Caco-2 (cell line): ENCODE measurements at places on chromosomes 16 and 17. TPM values are rescaled to one million over a fixed set of nuclear protein-coding genes. Genes with fewer than 3 reads are reported as not detected.

GRCh38 chr16:3007957-3008689 lies 4.6 kb upstream of the CLDN9 start:
- peak; percentile 88 for DNase-seq

GRCh38 chr16:74626741-74627416 lies 20.0 kb upstream of the GLG1 start:
- DNase-seq = no peak

DNA sequence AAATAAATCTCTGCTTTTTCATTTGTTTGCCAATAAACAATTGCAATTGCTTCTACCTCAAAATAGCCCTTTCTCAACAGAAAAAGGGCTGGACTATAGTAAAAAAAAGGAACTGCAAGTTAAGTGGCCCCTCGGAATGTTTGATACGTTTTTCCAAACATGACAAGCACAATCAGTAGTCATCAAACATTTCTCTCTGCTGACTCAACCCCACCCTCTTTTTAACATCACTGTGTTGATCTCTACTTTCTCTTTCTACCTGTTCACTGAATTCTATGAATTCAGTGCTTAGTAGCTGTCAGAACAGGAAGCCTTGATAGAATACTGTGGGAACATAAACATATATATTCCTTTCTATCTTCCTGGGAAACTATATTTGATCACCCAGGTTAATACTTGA lies 116.5 kb upstream of the AXIN2 start:
- no peak for DNase-seq

DNA sequence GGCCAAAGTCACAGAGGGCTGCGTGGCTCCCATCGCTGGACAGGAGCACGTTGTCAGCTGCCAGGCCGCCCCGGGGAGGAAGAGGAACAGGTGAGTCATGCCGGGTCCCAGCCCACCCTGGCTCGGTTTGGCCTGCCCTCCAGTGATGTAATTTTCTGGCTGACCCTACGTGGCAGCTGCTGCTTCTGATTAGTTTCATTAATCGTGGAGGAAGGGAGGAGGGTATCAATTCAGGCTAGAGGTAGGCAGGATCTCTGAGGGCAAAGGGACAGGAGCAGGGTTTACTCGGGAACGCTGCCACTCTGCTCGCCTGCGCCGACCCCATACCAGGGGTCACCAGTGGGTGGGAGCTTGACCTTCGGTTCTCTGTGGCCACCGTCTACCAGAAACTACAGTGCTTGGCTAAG lies 11.7 kb upstream of the SPATA32 start:
- no peak for DNase-seq

DNA sequence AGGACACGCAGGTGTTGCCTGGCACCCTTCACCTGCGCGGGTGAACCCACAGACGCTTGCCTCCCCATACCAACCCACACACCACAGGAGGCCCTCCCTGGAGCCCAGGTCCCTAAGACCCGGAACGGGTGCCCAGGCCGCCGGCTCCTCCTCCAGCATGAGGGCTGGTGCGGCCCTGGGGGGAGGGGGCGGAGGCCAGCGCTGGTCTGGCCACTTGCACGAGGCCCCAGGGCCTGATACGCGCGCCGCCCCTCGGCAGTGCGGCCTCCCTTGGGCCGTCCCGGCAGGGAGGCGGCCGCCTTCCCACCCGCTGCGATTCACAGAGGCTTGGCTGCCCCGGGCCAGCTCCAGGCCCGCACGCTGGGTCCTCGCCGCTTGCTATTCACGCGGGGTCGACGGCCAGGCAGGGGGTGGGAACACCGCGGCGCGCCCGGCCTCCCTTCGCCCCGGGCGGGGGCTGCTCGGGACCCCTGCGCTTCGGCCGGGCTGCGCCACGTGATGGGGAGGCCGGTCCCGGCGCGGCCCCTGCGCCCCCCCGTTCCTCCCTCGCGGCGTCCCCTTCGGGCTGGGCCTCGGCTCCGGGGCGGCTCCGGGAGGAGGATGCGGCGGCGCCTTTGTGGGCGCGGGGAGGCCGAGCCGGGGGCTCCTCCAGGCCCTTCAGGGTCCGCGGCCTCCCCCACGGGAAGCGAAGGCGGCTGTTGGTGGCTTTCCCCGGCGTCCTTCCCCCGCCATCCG lies 685 bp downstream of the FASN start:
- DNase-seq = peak; percentile 74

DNA sequence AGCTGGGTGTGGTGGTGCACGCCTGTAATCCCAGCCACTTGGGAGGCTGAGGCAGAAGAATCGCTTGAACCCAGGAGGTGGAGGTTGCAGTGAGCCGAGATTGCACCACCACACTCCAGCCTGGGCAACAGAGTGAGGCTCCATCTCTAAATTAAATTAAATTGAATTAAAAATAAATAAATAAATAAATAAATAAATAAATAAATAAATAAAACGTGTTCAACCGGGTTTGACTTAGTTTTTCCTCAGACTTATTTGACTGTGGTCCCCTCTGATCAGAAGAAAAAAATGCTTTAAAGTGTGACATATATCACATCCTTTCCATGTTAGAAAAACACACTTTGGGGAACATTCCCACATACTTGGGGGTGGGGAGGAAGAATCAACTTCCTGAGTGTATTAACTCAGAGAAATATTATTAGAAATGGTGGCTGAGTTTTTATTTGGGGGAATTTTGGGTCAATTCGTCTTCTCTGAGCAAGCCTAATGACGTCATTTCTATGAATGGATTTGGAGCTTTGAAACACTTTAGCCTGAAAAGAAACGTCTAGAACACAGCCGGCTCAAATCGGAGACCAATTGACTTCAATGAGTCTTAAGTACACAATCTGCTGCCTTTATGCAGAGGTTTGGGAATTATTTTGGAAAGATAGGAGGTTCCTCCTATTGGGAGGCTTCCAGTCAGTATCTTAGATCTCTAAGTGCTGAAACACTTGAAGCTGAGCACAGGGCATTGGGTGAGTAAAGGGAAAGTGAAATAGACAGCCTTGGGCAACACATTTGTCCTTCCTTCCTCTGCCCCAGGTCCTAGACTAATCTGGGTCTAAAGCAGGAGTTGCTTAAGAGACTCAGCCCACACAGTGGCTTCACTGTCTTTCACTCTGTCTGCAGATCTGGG lies 132.6 kb downstream of the PITPNC1 start:
- no peak for DNase-seq

DNA sequence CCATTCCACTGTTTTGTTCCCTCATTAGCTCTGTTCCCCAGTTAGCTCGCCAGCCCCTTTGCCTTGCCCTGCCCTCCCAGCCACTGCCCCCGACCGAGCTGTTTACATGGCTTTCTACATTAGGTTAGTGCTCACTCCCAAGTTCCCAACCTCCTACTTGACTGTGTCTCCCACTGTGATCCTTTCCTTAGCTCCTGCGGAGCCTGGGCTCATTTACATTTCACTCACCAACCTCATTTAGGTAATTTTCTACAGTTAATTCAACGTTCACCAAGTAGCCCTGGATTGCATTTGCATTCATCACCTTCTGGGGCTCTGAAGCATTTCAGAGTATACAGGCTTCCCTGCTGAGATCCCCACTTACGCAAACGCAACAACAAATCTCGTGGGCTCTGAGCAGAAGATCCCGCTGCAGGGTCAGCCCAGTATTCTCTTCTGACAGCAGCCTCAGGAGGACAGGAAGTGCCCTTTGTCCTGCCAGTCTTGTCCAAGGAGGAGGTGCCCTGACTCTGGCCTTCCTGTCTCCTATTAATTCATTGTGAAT lies 325.8 kb upstream of the CCL2 start:
- no peak for DNase-seq

DNA sequence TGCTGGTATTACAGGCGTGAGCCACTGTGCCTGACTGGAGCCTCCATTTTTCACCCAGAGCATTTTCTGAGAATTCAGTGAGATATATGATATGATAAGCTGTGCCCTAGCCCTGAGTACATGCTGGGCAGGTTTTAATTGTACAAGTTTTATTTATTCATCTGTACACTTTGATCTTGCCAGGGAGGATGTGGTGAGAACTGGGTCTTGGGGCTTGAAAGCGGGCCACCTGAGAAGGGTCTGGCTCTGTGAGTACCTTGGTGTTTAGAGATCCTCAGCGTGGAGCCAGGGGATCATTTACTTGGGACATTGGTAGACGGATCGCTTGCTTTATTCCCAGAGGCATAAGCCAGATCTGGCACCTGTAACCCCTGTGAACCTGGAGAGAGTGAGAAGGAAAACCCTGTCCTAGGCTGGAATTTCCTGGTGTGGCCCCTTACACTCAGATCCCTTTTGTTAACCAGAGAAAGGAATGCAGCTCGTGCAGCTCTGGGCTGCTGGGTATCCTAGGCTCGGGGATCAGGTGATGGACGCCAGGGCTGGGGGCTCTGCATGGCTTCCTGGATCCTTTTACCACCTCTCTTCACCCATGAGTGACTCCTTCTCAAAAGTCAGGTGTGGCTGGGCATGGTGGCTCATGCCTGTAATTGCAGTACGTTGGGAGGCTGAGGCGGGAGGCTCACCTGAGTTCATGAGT lies 91.9 kb downstream of the ABCC1 start:
- DNase-seq = peak; percentile 2

DNA sequence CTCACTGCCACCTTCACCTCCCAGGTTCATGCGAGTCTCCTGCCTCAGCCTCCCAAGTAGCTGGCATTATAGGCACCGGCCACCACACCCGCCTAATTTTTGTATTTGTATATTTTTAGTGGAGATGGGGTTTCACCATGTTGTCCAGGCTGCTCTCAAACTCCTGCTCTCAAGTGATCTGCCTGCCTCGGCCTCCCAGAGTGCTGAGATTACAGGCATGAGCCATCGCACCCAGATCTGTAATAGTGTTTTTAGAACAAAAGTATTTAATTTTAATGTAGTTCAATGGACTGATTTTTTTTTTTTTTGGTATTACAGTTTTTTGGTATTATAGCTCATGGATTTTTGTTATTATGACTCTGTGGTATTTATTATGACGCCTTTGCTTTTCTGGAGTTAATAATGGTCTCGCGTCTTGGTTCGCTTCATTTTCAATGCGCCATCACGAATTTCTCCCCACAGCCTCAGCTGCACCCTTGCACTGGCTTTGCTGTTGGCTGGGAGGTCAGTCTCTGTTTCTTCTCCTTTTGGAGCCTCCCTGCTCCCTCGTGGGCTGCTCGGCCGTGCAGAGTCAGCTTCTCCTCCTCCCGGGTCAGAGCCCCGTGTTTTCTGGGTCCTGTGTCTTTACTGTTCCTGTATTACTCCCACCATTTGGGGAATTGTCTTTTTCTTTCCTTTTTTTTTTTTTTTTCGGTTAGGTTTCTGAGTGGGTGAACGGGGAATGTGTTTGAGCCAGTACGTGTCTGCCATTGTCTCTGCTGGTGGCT lies 27.2 kb downstream of the BAIAP2 start:
- no peak for DNase-seq

GRCh38 chr16:14300705-14301168 lies 229.6 kb downstream of the MRTFB start:
- peak; percentile 71 for DNase-seq

DNA sequence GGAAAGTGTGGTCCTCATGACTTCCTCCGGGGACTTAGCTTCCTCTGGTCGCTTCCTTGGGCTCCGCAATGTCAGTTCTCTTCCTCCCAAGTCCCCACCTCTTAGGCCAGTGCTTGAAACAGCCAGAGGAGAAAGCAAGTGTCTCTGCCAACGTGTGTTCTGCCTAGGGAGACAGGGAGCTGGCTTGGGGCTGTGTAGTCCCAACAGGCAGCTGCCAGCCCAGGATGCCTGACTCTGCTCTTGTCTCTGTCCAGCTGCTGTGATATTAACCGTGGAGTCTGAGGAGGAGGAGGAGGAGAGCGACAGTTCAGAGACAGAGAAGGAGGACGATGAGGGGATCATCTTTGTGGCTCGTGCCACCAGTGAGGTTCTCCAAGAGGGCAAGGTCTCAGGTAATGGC lies 13.5 kb upstream of the PLEKHG4 start:
- no peak for DNase-seq

DNA sequence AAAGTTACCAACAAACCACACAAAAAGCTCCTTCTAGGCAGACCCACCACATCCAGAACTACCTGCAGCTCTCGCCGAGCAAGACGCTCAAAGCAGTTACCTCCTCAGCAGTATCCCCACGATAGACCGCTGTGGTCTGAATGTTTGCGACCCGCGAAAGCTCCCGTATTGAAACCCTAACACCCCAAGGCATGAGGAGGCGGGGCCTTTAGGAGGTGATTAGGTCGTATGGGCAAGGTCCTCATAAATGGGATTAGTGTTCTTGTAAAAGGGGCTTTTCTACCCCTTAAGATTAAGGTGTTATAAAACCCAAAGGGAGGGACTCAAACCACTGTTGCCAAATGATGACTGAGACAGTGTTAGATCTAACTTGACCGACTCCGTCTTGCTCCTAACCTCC lies 19.0 kb upstream of the RPH3AL start:
- DNase-seq = no peak

GRCh38 chr17:58991718-58992331 lies 114.9 kb downstream of the TRIM37 start:
- DNase-seq = peak; percentile 75

DNA sequence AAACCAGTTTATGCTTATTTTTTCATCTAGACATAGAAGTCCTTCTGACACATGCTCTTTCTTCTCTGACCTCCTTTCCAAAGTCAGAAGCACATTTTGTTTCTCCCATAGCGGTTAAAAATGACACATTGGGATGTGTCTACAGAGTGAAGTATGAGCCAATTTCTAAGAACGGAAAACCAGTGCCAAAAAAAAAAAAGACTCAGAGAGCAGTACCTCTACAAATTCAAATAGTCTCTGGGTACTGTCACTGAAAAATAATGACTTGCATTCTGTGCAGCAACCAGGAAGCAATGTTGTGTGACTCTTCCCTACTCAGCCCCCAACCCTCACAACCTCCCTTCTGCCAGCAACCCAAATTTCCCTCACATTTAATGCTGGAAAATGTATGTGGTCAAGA lies 145.5 kb upstream of the PMFBP1 start:
- no peak for DNase-seq

GRCh38 chr16:53998966-53999522 lies 287.5 kb downstream of the IRX3 start:
- DNase-seq = no peak

DNA sequence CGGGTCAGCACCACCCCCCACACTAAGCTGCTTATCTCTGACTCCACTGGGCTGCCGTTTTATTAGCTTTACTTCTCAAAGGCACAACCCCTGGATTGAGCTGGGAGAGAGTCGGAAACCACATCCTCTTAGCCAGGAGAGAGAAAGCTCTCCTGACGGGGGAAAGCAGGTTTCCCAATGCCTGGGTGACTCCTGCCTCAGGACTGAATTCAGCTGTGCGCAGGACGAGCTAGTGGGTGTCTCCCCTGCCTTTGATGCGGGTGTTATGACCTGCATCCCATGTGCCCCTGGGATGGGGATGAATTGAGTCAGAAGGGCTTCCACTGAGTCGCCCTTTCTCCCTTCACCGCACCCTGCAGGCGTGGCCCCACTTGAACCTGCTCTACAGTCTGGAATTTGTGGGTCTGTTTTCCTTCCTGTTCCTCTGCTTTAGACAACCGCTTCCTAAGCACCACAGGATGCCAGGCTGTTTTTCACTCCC lies 819.2 kb upstream of the EEF2KMT start:
- DNase-seq = no peak

GRCh38 chr16:22806811-22807210 lies 7.2 kb upstream of the HS3ST2 start:
- no peak for DNase-seq

The MFAP4 gene
- not detected in 2 replicates for total RNA-seq

The MPRIP gene
- total RNA-seq = 284 and 311 TPM in 2 replicates

The MMP25 gene
- total RNA-seq = 0.11 and 0.14 TPM in 2 replicates

The HCRT gene
- total RNA-seq = not detected in 2 replicates

The MEIOC gene
- total RNA-seq = not detected in 2 replicates

The TRPV3 gene
- 8.4 and 8.9 TPM in 2 replicates for total RNA-seq

The CD7 gene
- total RNA-seq = 0.37 and 0.93 TPM in 2 replicates

The RPAIN gene
- 30.5 and 36.5 TPM in 2 replicates for total RNA-seq

The KIF18B gene
- total RNA-seq = 63.6 and 68.4 TPM in 2 replicates

The EVPLL gene
- total RNA-seq = not detected in 2 replicates
